ENCODE measurements at places on chromosomes 6 and 20. TPM values are rescaled to one million over a fixed set of nuclear protein-coding genes. Genes with fewer than 3 reads are reported as not detected.

FAM83C gene
- 0.03 TPM for polyA plus RNA-seq

SLC35F1 gene
- 0.66 TPM for polyA plus RNA-seq

LCA5 gene
- polyA plus RNA-seq: 0.23 TPM

GRCh38 chr20:3751675-3752385 is 15.7 kb downstream of the ADISSP start:
- peak; percentile 80 for DNase-seq

DNA sequence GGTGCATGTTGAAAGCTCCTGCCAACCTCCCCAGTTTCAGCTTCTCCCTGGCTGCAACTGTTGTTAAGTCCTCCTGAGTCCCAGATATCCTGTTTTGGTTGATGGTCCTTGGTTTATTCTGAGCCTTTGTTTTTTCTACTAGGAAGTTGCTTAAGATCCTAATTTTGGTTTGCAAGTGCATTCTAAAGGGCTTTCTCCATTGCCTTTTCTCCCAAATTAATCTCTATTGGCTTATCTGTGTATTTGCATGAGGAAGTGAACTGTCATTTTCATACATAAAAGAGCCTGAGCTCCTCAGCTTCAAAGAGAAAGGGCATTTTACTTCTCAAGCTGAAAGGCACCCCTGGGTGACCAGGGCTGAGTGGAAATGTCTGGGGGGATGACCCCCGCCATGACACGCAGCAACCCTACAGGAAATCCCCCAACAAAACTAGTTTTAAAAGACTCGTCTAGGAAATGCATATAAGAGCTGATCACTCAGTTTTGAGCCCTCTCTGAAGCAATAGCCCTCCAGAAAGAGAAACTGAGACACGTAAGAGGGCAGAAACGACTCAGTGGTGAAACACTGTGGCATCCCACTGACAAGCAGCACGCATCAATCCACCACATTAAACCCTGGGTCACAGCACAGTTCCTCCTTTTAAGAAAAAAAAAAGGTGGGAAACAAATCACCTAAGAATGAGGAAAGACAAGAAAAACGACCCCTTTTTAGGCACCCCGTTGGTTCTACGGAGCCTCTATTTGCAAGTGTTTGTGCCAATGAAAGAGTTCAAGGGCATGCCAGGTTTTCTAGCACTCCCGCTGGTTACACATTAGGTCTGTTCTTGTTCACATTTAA is 140.9 kb downstream of the THBS2 start:
- no peak for DNase-seq

RNF144B gene
- polyA plus RNA-seq: 1.2 TPM

DNA sequence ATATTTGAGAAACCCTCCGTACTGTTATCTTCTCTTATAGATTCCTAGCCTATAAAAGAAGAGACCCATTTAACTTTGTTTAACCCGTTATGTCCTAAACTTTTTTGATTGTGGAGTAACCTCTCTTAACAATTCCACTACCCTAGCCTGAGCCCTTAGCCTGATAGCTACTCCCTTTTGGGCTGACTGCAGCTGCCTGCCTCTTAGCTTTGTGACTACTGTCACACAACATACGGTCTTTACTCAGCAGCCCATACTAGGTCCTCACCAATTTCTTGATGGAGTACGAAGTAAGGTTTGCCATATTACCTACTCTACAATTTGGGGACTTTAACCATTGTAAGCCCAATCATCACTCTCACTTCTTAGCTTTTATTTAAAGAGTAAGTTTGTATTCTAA is 72.7 kb downstream of the QRSL1 start:
- DNase-seq: no peak

- DNase-seq: no peak
Measured at GRCh38 chr20:41027872-41028358, 707 bp upstream of the TOP1 start.

DNA sequence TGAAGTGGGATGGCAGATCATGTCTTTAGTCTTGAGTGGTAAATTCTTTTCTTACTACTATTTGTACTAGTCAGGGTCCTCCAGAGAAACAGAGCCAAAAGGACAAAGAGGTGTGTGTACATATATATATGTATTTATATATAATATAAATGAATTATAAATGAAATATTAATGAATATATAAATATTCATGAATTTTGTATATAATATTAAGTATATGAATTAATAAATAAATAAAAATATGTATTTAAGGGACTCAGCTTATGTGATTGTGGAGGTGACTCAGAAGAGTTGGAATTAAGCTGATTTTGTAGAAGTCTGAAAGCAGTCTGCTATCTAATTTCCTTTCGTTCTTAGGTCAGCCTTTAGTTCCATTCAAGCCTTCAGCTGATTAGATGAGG is 265.3 kb upstream of the MMS22L start:
- DNase-seq: no peak

GRCh38 chr6:12751694-12752325 is 35.2 kb downstream of the PHACTR1 start:
- DNase-seq: no peak

MLN gene
- not detected for polyA plus RNA-seq

DNA sequence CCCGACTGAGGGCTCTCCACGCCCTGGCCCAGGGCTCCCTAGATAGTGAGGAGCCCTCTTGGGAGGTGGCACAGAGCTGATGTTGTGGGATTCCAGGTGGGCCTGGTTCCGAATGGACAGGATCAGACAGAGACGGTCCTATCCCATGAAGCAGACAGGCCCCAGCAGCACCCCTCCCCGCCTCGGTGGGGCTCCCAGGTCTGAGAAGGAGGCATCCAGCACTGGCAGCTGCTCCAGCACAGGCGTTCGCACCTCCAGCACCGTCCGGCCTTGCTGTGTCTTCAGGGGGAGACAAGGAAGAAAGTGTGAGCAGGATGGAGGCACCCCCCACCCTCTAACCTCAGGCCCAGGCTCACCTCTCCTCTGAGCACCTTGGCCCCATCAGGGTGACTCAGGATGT is 28.7 kb downstream of the COL11A2 start:
- no peak for DNase-seq

DNA sequence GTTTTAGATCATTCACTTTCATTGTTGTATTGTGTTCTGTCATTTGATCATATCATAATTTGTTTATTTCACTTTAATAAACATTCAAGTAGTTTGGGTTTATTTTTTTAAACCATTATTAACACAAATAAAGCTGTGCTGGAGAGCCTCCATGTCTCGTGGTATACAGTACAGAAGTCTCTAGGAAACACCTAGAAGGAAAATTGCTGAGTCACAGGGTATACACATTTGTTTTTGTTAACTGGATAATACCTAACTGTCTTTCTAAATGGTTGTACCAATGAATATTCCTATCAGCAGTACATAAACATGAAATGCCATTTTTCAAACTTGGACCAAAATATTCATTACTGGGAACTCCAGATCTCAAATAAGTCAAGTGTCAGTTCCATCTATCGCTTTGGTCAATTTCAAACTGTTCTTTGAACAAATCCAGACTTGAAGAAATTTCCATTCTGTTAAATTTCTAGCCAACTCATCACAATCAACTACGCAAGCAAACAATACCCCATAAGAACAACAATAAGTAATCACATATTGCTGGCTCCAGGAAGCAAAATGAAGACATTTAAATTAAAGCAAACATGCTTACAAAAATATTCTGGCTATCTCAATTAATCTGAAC is 138.1 kb downstream of the ATXN1 start:
- DNase-seq: no peak

DNA sequence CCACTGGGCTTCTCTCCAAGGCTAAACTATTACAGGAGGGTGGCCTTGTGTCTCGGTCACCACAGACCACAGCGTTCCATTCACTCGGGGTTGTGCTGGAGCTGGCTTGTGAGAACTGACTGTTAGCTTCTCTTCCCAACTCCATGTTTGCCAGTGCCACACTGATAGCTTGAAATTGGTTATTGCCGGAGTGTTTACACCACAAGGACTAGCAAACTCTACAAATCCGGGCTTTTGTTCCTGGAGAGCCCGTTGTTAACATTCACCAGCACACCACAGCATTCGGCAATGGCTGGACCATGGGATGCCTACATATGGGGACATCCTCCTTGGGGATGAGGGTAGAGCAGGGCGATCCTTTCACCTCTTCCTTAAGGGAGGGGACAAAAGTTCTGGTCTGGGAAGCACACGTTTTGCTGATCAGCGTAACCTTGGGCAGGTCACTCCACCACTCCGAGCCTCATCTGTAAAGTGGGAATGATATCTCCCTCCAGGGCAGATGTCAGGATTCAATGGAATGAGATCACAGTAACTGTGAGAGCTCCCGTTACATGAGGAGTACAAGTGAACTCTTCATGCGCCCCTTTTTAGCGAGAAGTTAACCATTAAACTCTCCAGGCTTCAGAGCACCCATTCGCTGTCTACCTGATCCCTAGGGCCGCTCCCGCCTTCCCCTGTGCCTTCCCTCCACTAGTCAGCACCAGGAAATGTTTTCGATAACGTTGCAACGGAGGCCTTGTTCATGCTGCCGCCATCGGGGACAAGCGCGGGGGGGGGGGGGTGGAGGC is 41.7 kb upstream of the TTPAL start:
- no peak for DNase-seq

PLCB4 gene
- 9.7 TPM for polyA plus RNA-seq

TTBK1 gene
- polyA plus RNA-seq: 0.41 TPM

DNA sequence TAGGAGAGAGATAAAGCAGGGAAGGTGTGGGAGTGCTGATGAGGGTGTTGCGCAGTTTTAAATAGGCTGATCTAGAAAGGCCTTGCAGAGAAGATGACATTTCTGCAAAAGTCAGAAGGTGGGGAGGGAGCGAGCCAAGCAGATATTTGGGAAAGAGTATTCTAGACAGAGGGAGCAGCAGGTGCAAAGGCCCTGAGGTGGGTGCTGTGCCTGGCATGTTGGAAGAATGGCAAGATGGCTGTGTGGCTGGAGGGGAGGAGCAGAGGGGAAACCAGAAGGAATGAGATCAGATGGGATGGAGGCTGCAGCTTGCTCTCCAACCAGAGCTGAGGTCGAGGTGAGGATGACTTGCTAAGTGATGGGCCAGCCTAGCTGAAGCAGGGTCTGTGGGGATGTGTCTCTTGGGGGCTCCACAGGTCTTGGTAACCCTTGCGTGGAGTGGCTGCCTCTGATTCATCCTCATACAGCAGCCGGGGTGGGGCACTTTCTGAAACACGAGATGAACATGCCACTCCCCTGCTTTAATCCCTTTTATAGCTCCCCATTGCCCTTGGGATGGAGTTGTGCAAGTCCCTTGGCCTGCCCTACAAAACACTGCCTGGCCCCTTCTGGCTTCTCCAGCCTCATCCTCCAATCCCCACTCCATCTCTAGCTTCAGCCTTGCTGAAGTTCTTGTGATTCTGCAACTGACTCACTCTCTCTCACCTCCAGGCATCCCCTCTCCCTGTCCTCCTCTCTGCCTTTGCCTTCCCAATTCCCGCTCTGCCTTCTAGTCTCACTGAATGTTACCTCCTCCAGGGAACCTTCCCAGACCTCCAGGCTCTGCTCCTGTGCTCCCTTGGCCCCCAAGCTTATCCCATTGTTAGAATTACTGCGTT is 94.1 kb downstream of the CDH22 start:
- peak; percentile 71 for DNase-seq

- peak; percentile 69 for DNase-seq
Measured at GRCh38 chr6:132490024-132490423, 22.9 kb downstream of the STX7 start.

C6orf58 gene
- not detected for polyA plus RNA-seq

BFSP1 gene
- polyA plus RNA-seq: not detected

DNA sequence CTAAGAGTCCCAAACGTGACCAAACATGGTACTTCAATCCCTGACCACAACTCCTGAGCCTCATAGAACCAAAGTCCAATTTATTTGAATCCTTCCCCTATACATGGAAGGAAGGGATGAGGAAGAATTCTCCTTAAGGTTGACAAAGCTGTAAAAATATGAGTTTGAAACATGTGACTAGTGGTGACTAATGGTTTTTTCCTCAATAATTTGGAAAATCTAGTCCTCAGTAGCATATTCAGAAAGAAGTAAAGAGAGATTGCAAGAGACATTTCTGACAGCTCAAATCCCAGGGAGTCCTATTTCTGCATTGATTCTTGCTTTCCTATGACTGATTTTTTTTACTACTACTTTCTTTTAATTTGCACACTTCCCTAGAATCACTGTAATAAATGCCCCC is 443.7 kb downstream of the FRK start:
- no peak for DNase-seq

GRCh38 chr6:108562503-108562993 is 1.8 kb downstream of the FOXO3 start:
- peak; percentile 89 for DNase-seq
